ENCODE measurements at places on chromosomes 5 and 9.

DNA sequence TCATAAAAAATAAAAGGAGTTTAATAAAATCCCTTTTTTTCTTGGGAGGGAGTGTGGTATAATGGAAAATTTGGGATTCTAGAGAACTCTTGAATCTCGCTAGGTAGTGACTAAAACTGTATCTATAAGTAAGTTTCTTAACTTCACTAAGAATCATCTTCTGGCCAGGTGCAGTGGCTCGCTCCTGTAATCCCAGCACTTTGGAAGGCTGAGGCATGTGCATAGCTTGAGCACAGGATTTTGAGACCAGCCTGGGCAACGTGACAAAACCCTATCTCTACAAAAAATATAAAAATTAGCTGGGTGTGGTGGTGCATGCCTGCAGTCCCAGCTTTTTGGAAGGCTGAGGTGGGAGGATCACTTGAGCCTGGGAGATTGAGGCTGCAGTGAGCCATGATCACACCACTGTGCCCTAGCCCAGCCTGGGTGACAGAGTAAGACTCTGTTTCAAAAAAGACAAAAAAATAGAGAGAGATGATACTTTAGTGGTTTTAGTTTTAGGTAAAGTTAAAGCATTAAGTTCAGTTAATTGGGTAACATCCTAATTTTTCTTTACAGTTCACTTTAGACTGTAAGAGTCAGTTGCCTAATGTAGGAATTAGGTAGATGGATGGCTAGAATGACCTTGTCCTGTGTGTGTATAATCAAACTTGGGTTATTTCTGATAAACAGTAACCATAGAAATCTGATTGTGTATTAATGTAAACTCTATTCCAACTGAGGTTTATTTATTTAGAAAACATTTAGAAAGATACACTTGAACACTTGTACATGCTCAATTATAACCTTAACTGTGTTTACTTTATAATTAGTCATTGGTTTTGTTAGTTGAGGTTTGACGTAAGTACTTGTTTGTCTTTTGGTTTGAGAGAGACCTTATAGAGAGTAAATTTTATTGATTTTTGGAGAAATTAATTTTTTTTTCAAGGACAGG is 17.8 kb downstream of the UNC13B start:
- no peak for DNase-seq

- no peak for DNase-seq
Measured at GRCh38 chr9:7297521-7297920, 502.1 kb downstream of the DMAC1 start.

DNA sequence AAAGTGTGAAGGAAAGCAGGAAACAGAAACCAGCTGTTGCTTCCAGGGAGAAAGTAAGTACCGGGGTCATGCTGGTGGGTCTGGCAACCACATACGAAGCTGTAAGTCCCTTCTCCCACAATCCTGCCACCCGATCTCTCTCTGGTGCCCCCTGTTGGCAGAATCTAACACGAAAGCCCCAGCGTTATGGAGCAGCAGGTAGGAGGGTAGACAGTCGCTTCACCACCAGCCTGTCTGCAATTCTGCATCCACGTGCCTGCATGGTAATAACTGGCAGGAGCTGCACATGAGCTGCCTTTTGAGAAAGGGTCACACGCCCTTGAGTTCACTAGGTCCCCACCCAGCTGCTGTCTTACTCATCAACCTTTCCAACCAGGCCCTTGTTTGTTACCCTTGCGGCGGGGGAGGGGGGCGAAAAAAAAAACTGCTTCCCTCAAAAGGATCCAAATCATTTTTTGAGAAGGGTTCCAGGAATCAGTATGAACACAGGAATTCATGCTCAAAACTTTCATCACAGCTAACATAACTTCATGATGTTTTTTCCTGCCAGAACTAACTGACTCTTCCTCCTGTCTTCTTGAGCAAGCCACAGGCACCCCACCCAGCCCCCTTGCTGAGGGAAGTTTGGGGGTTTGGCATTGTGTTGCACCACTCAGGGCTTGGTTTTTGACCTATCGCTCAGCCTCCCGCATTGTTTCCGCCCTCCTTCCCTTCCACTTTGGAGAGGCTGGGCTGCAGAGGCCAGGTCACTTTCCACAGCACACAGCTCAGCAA is 19.6 kb upstream of the TMEM252 start:
- peak; percentile 10 for DNase-seq

- no peak for DNase-seq
Measured at GRCh38 chr5:111060169-111060568, 11.3 kb upstream of the TSLP start.

DNA sequence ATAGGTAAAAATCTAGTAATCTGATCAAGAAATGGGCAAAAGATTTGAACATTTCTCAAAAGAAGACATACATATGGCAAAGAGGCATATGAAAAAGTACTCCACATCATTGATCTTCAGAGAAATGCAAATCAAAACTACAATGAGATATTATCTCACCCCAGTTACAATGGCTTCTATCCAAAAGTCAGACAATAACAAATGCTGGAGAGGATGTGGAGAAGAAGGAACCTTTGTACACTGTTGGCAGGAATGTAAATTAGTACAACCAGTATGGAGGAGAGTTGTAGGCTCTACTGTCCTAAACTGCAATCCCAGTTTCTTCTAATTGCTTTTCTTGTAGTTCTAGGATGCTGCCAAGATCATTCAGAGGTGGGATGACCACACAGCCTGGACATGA is 193.5 kb upstream of the RFX3 start:
- DNase-seq, result no peak

- DNase-seq, result no peak
Measured at GRCh38 chr9:77916820-77917219, 114.8 kb downstream of the GNAQ start.

Measured in CD4-positive, alpha-beta memory T cell (primary cell).